Fibroblast of mammary gland (primary cell): ENCODE measurements at places on chromosomes 13 and 19.

GRCh38 chr19:41925208-41926003, 2.8 kb downstream of the ERFL start:
- no peak for DNase-seq

GRCh38 chr19:3618144-3618810, 8.3 kb downstream of the CACTIN start:
- DNase-seq, result peak; percentile 77

- DNase-seq, result no peak
Observed at GRCh38 chr19:7337380-7338194, 11.2 kb upstream of the ARHGEF18 start.

DNA sequence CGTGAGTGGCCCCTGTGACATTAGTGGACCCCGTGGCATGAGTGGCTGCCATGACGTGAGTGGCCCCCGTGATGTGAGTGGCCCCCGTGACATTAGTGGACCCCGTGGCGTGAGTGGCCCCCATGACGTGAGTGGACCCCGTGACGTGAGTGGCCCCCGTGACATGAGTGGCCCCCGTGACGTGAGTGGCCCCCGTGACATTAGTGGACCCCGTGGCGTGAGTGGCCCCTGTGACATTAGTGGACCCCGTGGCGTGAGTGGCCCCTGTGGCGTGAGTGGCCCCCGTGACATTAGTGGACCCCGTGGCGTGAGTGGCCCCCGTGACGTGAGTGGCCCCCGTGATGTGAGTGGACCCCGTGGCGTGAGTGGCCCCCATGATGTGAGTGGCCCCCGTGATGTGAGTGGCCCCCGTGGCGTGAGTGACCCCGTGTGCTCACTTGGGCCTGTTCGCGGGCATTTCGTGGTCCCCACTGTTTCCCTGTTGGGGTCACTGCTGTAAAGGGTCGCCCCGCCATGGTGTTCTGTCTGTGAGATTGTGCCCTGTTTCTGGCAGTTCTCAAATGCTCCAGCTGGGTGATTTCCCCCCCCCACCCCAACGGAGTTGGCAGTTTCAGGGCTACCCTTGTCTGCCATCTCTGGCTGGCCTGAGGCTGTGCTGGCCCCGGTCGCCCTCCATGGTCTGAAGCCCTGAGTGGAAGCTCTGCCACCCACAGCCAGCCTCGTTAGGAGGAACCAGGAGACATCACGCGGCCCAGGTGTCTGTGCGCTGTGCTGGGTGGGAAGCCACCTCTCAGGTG, 64.2 kb downstream of the MCF2L start:
- no peak for DNase-seq

DNA sequence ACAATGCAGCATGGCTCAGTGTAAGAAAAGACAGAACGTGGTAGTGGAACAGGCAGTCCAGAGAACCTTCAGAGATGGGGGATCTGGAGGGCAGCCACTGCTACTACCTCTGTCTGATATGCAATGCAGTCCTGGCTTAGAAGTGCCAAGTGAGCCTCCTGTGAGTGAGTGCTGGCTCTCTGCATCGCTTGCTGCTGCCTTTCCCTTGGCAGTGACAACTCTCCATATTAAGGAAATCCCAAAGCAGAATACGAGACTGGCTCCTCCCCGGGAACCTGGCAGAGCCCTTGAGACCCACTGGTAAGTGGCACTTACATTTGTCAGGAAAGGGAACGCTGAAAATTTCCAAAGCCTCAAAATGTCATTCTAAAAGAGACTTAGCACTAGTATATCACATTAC, 7.5 kb downstream of the DOCK9 start:
- no peak for DNase-seq

- DNase-seq, result peak; percentile 83
Observed at GRCh38 chr13:35957241-35957731, 173.9 kb downstream of the DCLK1 start.

DNA sequence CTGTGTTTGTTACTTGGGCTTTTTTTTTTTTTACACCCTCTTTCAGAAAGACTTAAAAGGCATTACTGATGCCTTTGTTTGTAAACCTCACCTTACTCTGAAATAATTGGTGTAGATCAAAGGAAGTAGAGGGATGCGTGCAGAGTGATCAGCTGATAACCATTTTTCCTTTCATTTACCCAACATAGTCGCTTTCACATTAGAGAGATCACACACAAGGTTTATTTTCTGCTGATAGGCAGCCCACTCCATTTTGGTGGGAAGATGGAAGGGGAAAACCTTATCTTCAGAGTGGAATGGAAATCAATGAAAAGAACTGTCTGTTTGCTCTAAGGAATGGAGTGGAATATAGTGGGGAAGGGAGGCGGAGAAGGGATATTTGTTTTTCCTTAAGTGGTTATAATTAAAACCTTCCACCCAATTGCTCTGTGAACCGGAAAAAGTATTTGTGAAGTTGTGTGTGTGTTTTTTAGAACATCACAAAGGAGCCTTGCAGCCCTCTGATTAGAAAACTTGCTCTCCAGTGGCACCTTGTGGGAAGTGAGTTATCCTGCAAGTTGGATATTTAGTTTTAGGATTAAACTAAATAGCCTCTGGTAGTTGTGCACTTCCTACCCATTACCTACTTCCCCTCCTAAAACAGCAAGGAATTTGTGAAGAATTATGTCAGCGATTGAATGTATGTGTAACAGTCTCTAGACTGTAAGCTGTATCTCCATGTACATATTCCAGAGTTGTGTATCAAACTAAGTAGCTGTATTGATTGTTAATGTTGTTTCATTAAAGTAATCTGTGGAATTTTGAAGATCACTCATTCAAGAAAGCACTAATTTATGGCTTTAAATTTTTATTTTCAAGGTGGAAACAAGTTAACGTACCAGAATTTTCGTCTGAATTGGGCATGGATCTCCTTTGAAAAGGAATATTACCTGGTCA, 76.8 kb downstream of the FREM2 start:
- peak; percentile 43 for DNase-seq

GRCh38 chr13:21079761-21080592, 18.6 kb upstream of the LATS2 start:
- DNase-seq, result peak; percentile 88

GRCh38 chr13:40982772-40983171, 36.3 kb downstream of the ELF1 start:
- DNase-seq, result peak; percentile 51

DNA sequence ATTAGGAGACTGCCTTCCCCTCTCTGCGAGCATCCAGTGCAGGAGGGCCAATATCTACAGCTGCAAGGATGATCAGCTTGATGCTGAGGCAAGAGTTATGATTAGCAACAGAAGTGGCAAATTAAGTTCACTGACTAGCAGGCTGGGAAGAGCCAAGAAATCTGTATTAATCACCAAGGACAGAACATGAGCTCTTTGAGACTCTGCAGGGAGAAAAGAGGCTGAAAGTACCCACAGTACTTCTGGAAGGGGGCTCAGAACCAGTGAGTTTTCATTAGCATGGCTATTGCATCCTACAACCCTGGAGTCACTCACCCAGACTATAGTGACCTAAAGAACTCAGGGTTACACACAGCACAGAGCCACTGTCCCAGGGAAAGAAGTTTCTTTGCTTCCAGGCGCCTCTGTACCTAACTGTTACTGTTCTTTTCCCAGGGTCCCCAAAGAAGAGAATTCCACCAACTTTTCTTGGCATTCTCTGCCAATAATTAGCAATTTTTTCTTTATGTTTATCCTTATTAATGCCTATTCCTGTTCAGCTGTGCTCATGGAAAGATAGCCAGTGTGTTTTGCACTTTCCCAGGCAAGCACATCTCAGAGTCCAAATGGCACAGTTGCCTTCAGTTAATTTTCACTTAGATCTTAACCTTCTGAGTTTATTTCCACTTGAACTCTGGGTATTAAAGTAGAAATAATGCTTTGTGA, 25.8 kb upstream of the MEDAG start:
- DNase-seq, result peak; percentile 92

- DNase-seq, result no peak
Observed at GRCh38 chr13:104320446-104320845, 1254.2 kb upstream of the SLC10A2 start.

DNA sequence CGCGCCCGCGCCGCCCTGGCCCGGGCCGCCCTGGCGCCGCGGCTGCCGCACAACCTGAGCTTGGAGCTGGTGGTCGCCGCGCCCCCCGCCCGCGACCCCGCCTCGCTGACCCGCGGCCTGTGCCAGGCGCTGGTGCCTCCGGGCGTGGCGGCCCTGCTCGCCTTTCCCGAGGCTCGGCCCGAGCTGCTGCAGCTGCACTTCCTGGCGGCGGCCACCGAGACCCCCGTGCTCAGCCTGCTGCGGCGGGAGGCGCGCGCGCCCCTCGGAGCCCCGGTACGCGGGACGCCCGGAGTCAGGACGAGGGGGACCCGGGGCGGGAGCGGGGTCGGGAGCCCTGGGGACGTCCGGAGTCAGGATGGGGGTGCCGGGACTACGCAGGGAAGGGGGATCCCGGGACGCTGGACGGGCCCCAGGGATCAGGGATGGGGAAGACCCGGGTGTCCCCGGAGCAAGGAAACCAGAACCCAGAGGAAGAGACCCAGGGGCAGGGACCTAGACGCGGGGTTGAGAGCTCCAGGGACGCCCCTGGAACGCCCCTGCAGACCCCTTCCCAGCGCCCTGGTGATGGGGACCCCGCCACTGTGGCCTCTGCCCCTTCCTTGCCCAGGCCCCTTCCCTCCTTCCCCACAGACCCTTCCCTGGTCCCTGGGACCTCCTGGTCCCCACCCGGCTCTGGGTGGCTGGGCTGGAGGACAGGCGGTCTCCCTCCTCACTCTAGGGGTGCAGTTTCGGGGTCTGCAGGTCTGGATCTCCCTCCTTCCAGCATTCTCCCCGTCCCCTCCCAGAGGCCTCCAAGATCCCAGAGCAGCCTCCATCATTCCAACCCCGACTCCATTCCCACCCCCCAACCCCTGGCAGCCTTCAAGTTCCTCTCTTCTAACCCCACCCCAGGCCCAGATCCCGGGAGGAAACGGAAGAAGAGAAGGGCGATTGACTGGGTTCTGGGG, 645 bp downstream of the GRIN3B start:
- no peak for DNase-seq

DNA sequence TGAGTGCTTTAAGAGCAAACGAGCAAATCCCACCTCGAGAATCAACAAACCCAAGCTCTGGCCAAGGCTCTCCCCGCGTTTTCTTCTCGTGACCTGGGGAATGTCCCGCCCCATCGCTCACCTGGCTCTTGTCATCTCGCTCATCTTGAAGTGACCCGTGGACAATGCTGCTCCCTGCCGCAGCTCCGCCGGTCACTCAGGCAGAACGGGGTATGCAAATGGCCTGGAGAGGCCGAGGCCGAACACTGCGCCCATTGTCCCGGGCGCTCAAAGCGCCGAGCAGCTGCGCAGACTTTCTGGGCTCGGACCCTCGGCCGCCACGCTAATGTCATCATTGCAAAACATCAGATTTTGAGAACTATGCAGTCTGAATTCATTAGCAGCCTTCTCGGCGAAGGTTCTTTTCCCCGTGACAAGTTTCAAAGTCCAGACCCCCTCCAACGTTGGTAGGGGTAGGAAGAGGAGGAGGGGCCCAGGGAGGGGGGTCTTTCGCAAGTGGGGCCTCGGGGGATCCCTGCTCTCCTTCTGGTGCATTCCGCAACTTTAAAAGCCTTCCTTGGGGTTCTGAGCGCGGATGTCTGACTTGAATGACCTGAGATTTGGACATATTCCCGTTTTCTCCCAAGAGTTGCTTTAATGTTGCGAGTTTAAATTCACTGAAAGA, 39.7 kb downstream of the SOX1 start:
- no peak for DNase-seq

- no peak for DNase-seq
Observed at GRCh38 chr13:57302604-57303003, 135.6 kb downstream of the PRR20E start.

GRCh38 chr19:56474308-56474707, 2.8 kb downstream of the ZNF667 start:
- DNase-seq, result no peak

DNA sequence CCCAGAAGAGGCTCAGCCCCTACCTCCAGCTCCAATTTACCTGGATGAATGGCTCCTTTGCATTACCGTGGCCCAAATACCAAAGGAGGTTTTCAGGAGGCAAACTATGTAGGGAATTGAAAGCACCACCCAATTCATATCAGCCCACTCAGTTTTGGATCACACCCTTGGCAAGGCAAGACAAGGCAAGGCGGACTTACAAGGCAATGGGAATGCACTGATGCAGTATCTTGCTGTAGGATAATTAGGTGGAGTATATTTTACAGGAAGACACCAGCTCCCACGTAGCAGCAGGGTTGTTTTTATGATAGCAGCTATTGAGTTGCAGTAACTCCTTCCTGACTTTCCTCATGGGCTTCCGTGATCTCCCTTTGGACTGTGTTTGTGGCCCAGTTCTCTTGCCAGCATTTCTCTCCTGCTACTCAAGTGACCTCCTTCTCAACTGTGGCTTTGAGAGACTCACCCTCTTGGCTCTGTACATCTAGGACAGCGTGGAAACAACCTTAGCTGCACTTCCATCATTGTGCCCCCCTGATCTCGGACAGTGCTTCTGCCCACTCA, 935.9 kb downstream of the EFNB2 start:
- DNase-seq, result no peak

- DNase-seq, result no peak
Observed at GRCh38 chr19:50563597-50563996, 4.6 kb downstream of the LRRC4B start.

- DNase-seq, result peak; percentile 45
Observed at GRCh38 chr13:99150575-99151361, 49.9 kb upstream of the UBAC2 start.

DNA sequence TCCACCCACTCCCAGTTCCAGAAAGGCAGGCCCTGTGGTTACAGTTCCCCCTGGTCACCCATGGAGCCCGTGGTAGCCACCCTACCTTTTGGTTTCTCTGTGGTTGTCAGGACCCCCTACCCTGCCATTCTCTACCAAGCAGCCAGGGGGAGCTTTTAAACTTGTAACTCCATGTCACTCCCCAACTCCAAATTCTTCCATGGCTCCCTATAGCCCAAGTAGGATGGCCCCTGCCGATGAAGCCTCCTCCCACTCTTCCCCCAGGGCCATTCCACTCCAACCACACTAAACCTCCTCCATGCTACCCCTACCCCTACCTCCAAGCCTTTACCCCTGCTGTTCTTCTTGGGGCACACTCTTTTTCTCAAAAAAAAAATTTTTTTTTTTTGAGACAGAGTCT, 2.2 kb downstream of the S1PR2 start:
- DNase-seq, result peak; percentile 71

GRCh38 chr13:48500652-48501197, 32.2 kb downstream of the RCBTB2 start:
- DNase-seq, result peak; percentile 93

DNA sequence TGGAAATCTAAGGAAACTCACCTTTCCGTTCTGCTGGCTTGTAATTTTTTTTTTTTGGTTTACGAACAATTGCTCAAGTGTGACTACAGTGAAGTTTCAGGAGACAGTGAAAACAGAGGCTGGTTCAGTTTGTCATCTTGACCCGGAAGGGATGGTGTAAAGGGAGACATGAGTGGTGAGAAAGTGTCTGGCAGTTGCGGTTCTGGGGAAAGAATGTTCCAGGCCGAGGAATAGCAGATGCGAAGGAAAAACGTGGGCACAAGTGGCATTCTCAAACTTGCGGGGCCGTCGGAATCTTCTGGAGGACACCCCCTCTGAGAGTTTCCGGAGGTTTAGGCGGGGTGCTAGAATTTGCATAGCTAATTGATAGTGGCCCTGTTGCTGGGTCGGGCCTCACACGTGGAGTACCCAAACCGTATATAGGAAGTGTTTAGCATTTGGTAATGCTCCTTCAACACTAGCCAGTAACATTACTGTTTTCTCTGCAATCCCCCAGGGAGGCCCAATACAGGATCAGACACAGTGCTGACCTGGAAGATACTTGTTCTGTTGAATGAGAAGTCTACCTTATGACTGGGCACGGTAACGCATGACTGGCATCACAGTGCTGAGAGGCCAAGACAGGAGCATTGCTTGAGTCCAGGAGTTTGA, 2.8 kb upstream of the TNFSF9 start:
- no peak for DNase-seq

GRCh38 chr13:32881074-32881776, 135.0 kb upstream of the KL start:
- peak; percentile 88 for DNase-seq
